ENCODE measurements at places on chromosomes 12 and 14. TPM values are rescaled to one million over a fixed set of nuclear protein-coding genes. Genes with fewer than 3 reads are reported as not detected.

PKP2 gene
- total RNA-seq = 61.4 TPM

DENR gene
- 31.3 TPM for total RNA-seq

CAPZA3 gene
- 0.24 TPM for total RNA-seq

SDR9C7 gene
- total RNA-seq = not detected

LRRC43 gene
- total RNA-seq = 0.72 TPM

AQP5 gene
- not detected for total RNA-seq

CCDC175 gene
- total RNA-seq = not detected

TAS2R8 gene
- total RNA-seq = not detected

SLC35F4 gene
- not detected for total RNA-seq

CAPS2 gene
- total RNA-seq = 0.96 TPM

NPAS3 gene
- under 0.01 TPM for total RNA-seq

KLRK1 gene
- not detected for total RNA-seq

TC2N gene
- 50.3 TPM for total RNA-seq

HOXC4 gene
- under 0.01 TPM for total RNA-seq

NEUROD4 gene
- not detected for total RNA-seq

MYRFL gene
- not detected for total RNA-seq

CBX5 gene
- 14.0 TPM for total RNA-seq

TNFAIP2 gene
- 10.0 TPM for total RNA-seq

LALBA gene
- not detected for total RNA-seq

ATF7 gene
- 3.6 TPM for total RNA-seq

RAPGEF3 gene
- total RNA-seq = 8.2 TPM

MYO1H gene
- total RNA-seq = not detected

DEGS2 gene
- total RNA-seq = 1.4 TPM

NPC2 gene
- 235 TPM for total RNA-seq
